ENCODE measurements at places on chromosomes 7 and 10.

- DNase-seq: no peak
These were observed 672.5 kb upstream of the ANKRD30A start for GRCh38 chr10:36452851-36453250.

- peak; percentile 90 for DNase-seq
These were observed 1.4 kb downstream of the VOPP1 start for GRCh38 chr7:55570939-55571338.

DNA sequence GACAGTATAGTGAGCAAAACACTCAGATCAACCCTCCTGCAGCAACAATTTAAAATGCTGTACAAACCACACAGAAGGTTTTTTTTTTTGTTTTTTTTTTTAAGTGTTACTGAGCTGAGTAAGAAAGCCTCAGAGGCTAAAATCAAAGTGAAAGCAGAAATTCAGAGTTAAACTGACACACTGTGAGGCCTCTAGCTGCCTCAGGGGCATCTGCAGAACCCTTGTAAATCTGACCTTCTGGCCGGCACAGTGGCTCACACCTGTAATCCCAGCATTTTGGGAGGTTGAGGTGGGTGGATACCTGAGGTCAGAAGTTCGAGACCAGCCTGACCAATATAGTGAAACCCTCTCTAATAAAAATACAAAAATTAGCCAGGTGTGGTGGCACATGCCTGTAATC, 7.4 kb upstream of the GNA12 start:
- no peak for DNase-seq

GRCh38 chr7:122369756-122370155, 65.2 kb upstream of the FEZF1 start:
- DNase-seq: no peak

GRCh38 chr10:5546891-5547680, 22.3 kb downstream of the CALML3 start:
- DNase-seq: peak; percentile 65

GRCh38 chr10:3877211-3878000, 92.4 kb upstream of the KLF6 start:
- peak; percentile 30 for DNase-seq

DNA sequence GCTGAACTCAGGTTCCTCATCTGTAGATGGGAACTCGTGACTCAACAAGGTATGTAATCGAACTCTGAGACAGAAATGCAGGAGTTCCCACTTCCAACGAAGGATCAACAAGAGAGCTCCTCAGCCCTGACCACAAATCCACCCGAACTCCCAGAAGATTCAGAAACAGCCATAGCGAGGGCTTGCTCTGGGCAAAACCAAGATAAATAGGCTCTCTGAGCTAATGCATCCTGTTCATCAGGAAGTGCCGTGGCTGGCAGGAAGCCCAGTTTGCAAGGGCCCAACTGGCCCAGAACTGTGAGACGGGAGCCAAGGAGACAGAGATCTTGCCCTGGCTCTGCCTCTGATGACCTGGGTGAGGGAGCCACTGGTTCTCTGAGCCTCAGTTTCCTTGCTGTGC, 141.7 kb upstream of the PFKP start:
- DNase-seq: peak; percentile 52

DNA sequence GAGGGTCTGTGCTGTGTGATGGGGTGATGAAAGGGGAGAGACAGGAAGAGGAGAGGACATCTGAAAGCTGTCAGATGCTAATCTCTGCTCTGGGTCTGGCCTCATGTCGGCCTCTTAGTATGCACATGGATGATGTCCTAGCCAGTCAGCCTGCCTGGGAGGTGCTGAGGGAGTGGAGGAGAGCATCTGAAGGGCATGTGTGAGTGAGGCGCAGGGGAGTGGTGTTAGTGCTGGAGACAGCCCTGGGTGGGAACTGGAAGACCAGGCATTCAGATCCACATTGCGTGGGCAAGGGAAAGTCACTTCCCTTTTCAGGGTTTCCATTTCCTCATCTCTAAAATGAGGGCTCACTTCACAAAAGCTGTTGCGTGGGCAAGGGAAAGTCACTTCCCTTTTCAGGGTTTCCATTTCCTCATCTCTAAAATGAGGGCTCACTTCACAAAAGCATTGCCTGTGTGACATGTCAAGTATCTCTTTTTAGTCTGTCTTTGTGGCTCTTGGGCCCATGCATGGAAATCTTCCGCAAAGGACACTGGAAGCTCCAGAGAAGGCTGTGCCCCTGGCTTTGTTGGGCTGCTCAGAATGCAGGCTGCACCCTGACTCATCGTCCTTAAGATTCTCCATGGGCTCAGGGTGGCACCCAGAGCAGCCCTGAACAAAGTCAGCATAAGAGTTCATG, 10.0 kb downstream of the SFTPD start:
- DNase-seq: no peak

- DNase-seq: no peak
These were observed 113.2 kb upstream of the GPR26 start for GRCh38 chr10:123552760-123553554.

GRCh38 chr10:121134711-121135110, 283.5 kb downstream of the WDR11 start:
- DNase-seq: no peak

- DNase-seq: no peak
These were observed 25.6 kb downstream of the DNA2 start for GRCh38 chr10:68446179-68446578.

DNA sequence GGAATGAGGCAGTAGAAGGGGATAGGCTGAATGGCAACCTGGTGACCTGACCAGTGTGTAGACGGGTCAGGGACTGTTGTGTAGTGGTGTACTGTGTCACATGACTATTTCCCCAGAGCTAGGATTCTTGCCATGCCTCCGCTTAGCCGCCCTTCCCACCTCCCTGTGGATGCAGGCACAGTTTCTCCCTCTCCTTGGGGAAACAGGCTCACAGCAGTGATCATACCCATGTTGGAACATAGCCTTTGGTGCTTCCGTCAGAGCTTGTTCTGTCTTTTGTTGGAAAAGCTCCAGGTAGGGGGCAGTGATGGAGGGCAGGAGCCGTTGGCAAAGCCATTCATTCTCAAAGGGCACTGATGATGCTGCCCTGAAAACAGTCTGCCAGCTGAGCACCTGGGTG, 44.3 kb downstream of the OGDH start:
- DNase-seq: no peak

- DNase-seq: no peak
These were observed 37.6 kb downstream of the DAGLB start for GRCh38 chr7:6409944-6410693.

GRCh38 chr7:119397156-119397555, 875.8 kb upstream of the KCND2 start:
- DNase-seq: no peak

Data from cardiac fibroblast (primary cell).